ENCODE measurements at places on chromosomes 6 and 20.
A peak's percentile ranks its signal among the peaks of the same experiment; 100 is the strongest.

DNA sequence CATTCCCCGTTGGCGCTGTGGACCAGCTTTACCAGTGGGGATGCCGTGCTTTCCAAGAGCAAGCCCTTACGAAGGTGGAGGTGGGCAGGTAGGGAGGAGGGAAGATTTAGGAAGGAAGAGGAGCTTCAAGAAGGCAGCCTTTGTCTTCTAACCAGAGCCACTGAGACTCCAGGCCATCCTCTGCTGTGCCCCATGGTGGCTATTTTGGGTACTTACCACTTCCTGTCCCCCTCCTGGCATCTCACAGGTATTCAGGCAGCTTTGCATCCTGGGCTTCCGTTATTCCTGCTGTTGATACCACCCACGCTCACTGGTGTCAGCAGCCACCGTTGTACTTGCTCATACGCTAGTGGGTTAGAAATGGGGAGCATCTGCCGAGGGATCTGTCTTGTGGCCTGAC is 22.9 kb downstream of the ERMARD start:
- DNase-seq: no peak

DNA sequence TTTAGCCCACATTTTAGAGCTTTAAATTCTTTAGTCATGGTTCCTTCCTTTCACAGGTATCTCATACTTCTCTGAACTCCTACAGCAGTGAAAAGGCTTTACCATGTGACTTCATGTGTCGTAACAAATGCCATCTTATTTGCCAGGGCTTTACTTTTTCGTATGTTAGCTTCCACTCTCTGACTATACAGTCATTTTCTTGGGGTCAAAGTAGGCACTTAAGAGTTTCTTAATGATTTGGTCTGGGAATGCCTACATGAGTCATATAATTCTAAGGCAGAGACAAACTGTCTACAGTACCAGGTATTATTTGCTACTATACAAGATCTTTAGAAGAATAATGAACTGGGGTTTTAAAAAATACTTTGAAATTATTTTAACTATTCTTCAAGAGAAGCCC is 15.0 kb downstream of the RAB23 start:
- DNase-seq: no peak

DNA sequence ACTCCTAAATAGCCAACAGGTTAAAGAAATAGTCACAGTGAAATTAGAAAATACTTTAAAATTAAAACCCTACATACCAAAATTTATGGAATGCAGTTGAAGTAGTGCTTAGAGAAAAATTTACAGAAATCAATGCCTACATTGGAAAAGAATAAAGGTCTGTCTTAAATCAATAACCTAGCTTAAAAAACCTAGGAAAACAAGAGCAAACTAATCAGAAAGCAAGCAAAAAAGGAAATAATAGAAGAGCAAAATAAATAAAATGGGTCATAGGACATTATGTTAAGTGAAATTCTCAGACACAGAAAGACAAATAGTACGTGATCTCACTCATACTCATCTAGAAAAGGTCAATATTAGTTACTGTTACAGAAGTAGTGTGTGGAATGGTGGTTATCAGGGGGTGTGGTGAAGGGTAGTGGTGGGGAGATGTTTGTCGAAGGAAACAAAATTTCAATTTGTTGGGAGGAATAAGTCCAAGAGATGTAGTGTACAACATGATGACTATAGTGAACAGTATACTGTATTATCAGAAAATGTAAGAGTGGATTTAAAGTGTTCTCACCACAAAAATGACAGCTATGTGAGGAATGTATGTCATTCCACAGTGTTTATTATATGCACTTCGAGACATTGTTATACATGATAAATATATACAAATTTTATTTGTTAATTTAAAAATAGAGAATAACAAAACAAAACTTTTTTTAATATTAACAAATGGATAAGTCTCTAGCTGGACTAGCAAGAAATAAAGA is 423.6 kb downstream of the CDH26 start:
- no peak for DNase-seq

GRCh38 chr6:51099201-51099600 is 280.5 kb downstream of the TFAP2B start:
- DNase-seq: no peak

- DNase-seq: no peak
Measured at GRCh38 chr6:85680388-85680787, 37.7 kb upstream of the SYNCRIP start.

GRCh38 chr6:52475307-52475706 is 55.2 kb downstream of the EFHC1 start:
- DNase-seq: no peak

DNA sequence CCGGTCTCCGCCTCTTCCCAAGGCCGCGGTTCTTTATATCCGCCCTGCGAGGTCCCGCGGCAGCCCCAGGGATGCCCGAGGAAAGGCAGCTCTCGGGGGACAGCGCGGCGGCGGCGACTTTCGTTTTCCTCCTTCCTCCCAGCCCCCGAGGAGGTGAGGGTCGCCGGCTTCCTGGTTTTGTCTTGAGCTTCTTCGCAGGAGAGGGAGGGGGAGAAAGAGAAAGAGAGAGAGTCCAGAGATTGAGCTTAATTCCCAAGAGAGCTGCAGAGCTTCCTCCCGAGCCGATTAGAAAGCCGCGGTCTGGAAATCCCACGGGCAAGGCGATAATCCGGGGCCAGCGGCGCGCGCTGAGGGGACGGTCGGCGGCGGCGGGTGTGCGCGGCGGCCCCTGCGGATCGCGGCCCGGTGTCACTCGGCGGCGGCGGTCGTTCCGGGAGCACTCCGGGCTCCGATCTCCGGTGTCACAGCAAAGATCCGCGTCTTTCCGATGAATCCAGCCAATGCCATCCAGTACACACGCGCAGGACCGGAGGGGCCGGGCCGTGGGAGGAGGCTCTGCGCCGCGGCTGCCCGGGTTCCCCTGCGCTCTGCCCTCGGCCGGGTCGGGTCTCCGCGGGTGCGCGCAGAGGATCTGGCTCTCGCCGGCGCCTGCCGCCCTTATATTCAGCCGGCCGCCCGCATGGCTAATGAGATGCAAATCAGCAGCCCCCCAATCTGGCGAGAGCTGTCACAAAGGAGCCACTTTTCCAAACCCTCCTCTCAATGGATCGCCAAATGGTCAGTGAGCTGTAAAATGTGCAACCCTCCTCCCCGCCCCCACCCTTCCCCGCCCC is at the start of gene DLL1:
Gene DLL1 (minus strand): TSS at position 783 of the 833 bp plus-strand sequence. CDS start 939 bp downstream, outside the sequence.
- peak; percentile 60 for DNase-seq

DNA sequence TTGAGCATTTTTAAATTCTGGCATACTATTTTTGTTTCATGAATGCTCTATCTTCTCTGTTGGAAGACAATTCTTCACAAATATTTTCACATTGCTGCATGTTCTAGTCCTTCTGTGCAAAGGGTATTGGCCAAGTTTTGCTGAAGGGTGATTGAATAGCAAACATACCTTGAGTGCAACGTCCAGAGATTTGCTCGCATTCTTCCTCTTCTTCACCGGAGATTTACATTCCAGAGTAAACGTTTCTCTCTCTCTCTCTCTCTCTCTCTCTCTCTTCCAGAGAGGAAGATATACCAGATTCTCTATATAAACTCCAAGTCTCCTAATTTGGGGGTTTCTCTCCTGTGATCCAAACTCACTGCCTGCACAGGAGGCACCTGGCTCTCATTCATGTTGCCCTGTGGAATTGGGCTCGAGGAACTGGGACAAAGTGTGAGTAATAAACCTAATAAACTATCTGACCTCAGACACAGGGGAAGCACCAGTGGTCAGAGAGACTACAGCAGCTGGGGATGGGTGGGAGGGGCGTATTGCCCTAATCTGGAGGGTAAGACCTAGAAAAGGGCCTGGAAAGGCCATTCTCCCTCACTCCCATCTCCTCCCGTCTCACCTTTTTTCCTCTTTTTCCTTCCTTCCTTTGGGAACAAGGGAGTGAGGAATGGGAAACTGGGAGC is 1.1 kb upstream of the TREML1 start:
- DNase-seq: no peak

DNA sequence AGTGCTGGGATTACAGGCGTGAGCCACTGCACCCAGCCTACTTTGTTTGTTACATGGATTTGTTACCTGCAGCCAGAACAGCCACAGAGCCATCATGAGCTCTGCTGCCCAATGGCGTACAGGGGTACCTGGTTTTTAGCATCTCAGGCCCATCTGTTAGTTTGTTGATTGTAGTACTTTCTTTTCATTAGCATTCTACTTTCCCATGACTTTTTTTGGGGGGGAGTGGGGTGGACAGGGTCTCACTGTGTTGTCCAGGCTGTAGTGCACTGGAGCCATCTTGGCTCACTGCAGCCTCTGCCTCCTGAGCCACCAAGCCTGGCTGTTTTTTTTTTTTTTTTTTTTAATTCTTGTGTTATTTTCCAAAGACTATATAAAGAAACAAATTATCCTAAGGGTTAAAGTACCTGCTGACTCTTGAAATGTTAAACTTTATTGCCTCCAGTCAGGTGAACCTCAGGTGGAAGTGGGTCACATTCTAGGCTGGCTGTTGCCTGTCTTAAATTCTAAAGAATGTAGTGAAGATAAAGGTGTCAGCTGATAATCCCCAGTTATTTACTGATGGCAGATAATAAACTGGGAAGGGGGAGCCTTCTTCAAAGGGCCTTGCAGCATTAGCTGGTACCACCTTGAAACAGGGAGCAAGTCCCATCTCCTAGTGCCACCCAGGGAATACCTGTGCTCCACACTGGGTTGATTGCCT is 15.2 kb downstream of the NEU1 start:
- DNase-seq: no peak

GRCh38 chr6:155183095-155183494 is 80.7 kb upstream of the CLDN20 start:
- DNase-seq: no peak

DNA sequence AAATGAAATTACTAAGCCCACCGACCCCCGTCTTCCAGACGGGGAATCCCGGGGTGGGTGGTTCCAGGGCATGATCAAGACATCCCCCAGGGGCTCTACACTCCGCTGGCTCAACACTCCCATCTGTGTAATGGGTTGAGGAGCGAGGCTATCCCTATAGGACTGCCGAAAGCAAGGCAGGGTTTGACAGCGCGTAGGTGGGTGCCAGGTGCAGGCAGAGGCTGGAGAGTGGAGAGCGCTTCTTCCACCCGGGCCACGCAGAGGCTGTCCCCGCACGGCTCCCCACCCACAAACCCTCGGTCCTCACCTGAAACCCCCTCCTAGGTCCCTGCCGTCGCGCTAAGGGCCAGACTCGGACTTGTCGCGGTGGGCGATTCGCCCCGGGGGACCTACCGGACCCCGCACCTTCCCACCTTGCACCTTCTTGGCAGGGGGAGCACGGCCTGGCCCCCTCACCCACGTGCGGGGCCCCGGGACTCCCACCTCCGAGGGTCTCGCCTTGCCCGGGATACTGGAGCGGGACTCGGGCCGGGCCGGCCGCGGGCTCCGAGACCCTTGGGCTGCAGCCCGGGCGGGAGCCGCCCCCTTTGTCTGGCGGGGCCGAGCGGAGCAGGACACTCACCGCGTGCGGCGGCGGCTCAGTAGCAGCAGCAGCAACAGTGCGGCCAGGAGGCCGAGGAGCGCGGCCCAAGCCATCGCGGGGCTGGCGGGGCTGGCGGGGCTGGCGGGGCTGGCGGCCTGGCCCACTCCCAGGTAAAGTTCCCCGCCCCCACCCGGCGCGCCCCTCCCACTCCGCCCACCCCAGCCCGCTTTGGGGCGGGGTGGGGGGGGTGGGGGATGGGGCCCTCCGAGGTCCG is at the start of gene PTGIS:
Gene PTGIS (minus strand): TSS at position 717 of the 857 bp plus-strand sequence. CDS start 21 bp downstream, at position 696.
- DNase-seq: no peak

DNA sequence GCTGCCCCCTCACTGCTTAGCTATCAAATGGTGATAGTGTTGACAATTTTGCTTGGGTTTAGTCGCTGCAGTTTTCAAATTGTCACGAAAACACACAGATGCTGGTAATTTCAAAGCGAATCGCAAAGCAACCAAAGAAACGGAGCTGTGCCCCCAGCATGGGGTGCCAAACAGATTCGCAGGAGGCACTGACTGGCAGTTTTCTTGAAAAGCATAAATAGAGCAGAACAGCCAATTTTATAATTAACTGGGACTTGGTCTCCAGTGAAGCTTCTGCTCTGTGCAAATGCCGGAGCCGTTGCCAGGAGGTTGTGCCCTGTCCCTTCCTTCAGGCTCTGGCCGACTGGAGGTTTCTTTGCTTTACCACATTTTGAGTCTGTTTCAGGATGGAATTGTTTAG is 18.8 kb downstream of the ARHGAP40 start:
- DNase-seq: no peak

DNA sequence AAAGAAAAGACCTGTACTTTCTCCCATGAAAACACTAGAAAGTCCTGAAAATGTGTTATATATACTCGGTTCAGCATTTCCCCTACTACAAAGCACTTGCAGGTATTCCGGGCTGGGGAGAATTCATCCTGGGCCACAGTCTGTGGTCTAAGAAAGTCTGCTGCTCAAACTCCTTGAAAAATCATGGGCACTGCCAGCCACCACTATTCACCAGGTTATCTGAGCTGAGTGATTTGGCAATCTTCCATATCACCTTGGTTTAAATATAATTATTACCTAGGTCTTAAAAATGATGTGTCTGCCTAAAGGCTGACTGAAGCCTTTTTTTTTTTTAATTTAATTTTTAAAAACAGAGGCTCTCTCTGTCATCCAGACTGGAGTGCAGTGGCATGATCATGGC is 11.3 kb downstream of the FKBP5 start:
- DNase-seq: no peak

DNA sequence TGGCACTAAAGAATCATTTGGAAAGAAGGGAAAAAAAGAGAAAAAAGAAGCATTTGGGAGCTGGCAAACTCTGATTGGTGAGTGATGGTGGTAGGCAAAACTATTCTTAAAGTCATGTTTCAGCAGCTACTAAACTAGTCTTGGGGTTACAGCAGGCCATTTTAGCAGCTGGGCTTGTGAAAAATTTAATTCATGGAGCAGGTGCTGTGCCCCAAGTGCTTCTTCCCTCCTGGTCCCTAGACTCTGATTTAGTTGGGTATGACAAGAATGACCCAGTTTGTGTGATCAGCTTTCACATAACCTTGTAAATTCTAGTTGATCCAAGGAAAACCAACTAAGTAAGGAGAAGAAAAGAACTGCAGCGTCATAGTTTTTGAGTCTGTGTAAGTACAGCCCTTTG is 1.1 kb upstream of the ASIP start:
- DNase-seq: no peak

- no peak for DNase-seq
Measured at GRCh38 chr6:168177103-168177891, 98.3 kb upstream of the FRMD1 start.

DNA sequence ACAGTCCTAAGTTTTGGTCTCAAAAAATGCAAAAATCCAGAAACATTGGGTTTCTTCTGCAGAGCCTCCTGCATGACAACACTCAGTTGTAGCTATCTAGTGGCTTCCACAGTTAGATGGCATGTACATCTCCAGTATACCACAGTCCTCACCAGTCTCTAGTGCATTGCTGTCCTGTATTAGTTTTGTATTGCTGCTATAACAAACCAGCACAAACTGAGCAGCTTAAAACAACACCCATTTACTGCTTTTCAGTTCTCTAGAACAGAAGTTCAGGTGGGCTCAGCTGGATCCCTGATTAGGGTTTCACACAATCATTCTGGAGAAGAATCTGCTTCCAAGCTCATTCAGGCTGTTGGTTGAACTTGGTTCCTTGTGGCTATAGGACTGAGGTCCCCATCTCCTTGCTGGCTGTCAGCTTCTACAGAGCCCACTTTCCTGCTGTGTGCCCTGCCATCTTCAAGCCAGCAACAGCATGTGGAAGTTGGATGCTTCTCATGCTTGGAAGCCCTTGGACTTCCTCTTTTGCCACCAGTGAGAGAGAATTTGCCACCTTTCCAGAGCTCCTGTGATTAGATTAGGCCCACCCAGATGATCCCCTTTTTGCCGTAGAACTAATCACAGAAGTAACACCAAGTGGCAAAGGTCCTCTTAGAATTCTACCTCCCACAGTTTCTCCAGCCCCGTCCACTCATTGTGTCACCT is 48.9 kb upstream of the TBC1D7 start:
- no peak for DNase-seq

GRCh38 chr20:34216382-34216742 is 24.9 kb upstream of the ASIP start:
- DNase-seq: no peak
